ENCODE measurements at places on chromosomes 2 and 18.

DNA sequence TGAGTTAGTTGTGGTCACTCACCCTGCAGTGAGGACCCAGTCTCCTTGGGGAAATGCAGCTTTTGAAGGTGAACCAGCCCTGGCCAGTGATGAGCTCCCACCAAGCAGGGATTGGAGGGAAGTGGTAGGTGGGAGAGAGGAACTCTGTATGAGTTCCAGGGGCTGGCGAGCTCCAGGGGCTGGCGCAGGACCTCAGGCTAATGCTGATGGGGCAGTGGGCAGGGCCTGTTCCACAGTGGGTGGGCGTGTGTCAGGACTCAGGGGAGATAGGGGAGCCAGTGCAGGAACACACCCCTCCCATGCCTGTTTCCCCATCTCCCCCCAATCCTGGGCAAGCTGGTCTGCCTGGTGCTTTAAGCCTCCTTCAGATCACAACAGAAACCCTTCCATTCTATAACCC lies 208.4 kb downstream of the DYSF start:
- DNase-seq: no peak

DNA sequence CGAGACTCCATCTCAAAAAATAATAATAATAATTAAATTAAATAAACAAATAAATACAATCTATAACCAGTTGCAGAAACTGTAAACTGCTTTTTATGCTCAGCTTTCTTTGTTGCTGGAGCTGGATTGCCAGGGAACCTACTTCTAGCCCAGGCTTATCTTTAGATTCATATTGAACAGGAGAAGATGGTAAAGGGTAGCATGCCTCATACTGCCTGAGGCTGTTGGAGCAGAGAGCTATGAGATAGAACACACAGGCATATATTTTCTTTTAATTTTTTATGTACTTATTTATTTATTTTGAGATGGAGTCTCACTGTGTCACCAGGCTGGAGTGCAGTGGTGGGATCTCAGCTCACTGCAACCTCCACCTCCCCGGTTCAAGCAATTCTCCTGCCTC lies 28.7 kb upstream of the EML4 start:
- no peak for DNase-seq

DNA sequence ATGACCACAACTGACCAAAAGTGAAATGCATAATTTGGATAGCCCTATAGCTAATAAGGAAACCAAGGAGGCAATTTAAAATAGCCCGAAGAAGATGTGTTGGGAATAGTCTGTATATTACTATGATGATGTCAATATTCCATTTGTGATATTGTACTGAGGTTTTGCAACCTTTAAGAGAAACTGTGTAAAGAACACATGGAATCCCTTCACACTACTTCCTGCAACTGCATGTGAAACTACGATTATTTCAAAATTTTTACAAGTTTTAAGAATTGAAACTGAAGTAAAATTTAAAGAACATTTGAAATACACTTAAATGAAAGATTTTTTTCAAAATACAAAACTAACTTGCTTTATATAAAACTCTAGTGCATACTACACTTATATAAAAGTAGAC lies 504.3 kb upstream of the ID2 start:
- DNase-seq: no peak

DNA sequence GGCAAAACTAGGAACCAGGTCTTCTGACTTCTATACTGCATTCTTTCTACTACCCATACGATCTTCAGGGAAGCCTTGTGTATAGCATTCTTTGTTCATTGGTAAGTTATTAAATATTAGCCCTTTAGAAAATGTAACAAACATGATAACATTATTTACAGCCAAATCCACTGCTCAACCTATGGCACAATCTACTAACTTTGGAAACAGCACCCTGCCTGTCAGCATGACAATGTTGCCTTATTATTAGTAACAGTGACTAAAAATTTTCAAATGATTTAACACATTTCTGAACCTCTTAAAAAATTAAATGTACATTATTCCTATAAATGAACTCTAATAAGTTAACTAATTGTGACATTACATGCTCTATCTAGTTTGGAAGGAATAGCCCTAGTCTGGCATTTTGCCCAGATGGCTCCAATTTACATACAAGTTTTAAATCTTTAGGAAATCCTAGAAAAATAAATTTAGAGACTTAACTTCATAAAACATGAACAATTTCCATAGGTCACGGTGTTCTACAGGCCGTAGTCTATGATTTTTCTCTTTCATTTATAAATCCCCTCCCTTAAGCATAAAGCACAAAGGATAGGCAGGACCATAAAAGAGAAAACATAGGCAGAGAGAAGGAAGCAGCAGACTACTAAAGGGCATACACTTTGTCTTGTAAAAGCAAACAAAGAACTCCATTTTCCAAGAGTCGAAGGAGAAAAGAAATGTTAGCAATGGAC lies 33.7 kb downstream of the YES1 start:
- DNase-seq: no peak
